ENCODE measurements at places on chromosomes 7 and 10.

DNA sequence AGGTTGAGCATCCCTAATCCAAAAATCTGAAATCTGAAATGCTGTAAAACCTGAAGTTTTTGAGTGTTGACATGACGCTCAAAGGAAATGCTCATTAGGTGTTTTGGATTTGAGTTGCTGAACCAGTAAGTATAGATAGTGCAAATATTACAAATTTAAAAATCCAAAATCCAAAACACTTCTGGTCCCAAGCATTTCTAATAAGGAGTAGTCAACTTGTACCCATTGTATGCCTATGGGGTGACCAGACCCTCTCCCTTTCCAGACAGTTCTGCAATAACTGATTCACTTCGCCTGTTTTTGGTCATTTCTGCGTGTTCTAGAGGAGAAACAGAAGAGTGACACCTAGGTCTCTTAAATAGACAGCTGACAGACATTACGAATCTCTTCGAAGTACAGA, 90.3 kb downstream of the MMRN2 start:
- DNase-seq = no peak

- DNase-seq = no peak
Observed at GRCh38 chr10:123160311-123160980, 6.2 kb downstream of the BUB3 start.

- no peak for DNase-seq
Observed at GRCh38 chr10:77849039-77849664, 77.4 kb downstream of the DLG5 start.

DNA sequence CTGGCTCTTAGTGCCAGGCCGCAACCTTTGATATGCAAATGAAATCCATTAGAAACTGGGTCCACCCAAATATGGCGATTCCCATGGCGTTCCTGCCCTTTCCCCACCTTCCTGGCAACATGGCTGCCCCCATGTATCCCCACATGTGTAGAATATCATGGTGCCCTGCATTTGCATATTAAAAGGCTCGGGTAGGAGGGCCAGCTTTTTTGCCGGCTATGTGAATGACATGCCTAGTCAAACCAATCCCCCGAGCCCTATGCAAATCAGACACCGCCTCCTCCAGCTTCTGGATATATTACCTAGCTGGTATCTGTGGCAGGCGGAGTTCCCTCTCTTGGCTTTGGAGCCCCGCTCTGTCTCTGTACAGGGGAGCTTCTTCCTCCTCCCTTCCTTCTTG, 18.3 kb downstream of the MMS19 start:
- no peak for DNase-seq

DNA sequence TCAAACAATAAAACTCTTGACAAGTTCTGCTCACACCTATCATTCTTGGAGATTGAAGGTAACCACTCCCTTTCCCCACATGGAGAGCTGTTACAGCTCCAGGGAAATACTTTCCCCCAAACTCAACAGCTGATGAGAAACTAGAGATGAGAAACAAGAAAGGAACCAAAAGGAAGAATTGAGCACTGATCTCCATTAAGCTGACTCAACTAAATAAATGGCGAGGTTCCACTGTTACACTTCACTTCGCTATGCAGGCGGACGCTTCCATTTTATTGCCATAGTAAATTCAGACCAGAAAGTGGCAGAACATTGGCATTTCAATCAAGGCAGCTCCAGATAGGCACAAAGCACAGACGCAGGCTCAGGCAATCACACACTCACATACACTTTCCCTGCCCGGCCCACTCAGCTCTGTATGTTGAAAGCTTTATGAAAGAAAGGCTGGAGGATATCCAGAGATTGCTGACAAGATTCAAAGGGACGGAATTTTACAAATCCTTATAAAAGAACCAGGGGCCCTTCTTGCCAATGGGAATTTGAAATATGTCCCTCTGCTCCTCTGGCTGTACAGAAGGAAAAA, 11.5 kb upstream of the YAE1 start:
- DNase-seq = no peak

GRCh38 chr7:77794000-77794399, 4.2 kb downstream of the TMEM60 start:
- DNase-seq = no peak
